ENCODE measurements at places on chromosomes 2 and 18. TPM values are rescaled to one million over a fixed set of nuclear protein-coding genes. Genes with fewer than 3 reads are reported as not detected.

Gene TLX2
- 0.19 TPM for total RNA-seq

Gene SMAD7
- total RNA-seq, result 33.0 TPM

Gene CCBE1
- total RNA-seq, result 207 TPM

Gene UPP2
- not detected for total RNA-seq

Gene ALPP
- total RNA-seq, result not detected

DNA sequence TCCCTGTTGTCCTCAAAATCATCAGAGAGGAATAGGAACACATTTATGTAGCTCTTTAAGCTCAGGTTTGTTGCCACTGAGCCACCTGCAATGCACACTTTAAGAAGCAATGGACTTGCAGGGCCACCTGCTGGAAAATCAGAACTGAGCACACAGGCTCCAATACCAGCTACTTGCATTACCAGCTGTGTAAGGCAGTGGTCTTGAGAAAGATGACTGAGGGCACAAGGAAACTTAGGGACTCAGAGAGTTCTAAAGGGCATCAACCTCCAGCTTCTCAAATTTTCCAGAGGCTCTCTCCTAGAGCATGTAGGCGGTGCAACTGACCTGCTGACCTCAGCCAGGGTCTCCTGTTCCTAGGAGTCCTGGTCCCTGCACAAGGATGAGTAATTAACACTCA is 2.5 kb upstream of the CNDP2 start:
- no peaks in the 10 kb centered on the region for H3K36me3 ChIP-seq
- H3K27ac ChIP-seq, result no peak overlapping the region
- DNase-seq, result peak; percentile 47
- no peak overlapping the region for H3K4me3 ChIP-seq
- H3K27me3 ChIP-seq, result peaks cover 23% of the 10 kb centered on the region

DNA sequence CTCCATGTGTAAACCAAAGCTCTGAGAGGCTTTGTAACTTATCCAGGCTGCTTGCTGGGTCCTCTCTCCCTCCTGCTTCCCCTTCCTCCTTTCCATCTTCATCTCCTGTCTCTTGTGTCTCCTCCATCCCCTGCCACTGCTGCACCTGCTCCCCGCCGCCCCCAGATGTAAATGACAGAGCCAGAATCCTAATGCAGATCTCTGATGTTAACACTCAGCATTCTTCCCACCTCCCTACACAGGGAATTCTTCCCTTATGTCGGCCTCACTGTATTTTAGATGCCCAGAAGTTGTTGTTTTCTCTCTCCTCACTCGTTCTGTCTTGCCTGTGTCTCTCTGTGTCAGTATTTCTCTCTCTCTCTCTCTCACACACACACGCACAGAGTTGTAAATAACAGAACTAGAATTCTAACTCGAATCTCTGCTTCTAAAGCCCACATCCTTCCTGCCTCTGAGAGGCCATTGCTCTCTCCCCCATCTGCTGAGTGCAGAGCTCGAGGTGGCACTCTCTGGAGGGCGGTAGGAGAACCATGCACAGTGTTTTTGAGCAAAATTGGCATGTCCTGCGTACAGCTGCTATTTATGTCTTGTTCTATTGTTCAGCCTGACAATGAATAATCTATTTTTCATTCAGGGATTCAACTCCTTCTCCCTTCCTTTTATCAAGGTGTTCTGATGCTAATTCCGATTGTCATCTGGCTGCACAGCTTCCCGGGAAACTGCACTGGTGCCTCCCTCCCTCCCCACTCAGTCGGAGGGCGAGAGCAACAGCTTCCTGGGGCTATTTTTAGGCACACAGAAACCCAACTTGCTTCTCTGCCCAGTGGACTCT is 219.9 kb downstream of the SH3RF3 start:
- no peak for DNase-seq
- peaks cover 23% of the 10 kb centered on the region for H3K4me1 ChIP-seq

GRCh38 chr2:69012310-69013141 is 453 bp upstream of the ANTXR1 start:
- H3K4me3 ChIP-seq, result peak overlapping the region; percentile 98
- peak overlapping the region; percentile 68 for H3K27ac ChIP-seq
- peaks cover 6% of the 10 kb centered on the region for H3K36me3 ChIP-seq
- H3K4me1 ChIP-seq, result peaks cover 64% of the 10 kb centered on the region

DNA sequence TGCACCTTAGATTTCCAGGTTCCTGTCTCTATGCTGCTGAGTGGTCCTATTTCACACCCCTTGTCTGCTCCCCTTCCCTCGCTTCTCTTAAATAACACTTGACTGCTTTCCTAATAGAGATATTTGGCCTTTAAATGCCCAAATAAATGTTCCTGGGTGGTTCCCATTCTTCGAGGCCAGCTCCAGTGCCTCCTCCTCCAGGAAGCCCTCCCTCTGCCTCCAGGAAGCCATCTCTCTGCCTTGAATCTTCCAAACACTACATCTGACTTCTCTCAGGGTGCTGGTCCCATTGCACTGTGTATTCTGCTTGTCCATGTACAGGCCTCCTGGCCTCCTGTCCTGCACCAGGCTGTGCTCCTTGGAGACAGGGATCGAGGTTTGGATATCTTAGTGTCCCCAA is 14.2 kb downstream of the EHD3 start:
- DNase-seq, result no peak
- peaks cover 35% of the 10 kb centered on the region for H3K36me3 ChIP-seq
- H3K4me3 ChIP-seq, result no peak overlapping the region
- H3K27ac ChIP-seq, result no peak overlapping the region
- peaks cover 2% of the 10 kb centered on the region for H3K27me3 ChIP-seq

DNA sequence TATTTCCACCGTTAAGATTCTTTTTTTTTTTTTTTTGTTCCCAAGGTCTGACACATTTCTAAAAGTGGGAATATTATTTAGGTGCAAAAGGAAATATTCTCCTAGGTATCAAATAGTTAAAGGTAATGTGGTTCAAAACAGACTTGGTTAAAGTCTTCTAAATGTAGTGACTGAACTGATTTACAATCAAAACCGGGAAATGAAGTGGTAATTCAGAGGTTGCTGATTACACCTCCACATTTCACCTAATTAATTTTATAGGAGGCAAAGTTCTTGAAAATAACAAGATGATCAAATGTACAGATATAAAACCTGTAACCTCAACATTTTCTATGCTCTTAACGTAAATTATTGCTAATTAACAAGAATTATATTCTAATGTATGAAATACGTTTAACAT is 5.1 kb downstream of the BCL11A start:
- peaks cover 17% of the 10 kb centered on the region for H3K4me1 ChIP-seq
- no peaks in the 10 kb centered on the region for H3K36me3 ChIP-seq
- H3K4me3 ChIP-seq, result no peak overlapping the region
- no peak overlapping the region for H3K27ac ChIP-seq
- no peak for DNase-seq
- H3K27me3 ChIP-seq, result peaks cover 27% of the 10 kb centered on the region

- H3K4me1 ChIP-seq, result peaks cover 36% of the 10 kb centered on the region
- peaks cover under 1% of the 10 kb centered on the region for H3K36me3 ChIP-seq
- no peak overlapping the region for H3K27ac ChIP-seq
- no peaks in the 10 kb centered on the region for H3K27me3 ChIP-seq
Measured at GRCh38 chr2:46569766-46570165, 90.4 kb downstream of the TMEM247 start.

DNA sequence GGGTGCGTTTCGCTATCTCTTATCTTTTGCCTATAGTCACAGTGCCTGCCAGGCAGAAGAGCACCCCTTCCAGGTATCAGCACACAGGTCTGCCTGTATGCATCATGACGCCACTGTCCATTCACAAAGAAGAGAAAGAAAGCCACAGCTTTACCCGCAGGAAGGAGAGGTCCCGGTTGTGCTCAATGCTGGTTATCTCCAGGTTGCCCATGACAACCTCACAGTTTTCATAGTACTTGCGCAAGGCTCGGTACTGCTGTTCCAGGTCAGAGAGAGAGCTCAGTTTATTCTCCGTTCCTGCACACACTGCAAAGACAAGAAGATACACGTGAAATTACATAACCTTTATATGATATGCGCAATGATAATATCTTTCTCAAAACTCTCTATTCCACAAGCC is 414.0 kb downstream of the ERBB4 start:
- H3K4me3 ChIP-seq, result 0 out of 2 replicates have a peak overlapping the region, but pooled peaks have one; percentile 6
- no peak overlapping the region for H3K27ac ChIP-seq
- no peaks in the 10 kb centered on the region for H3K36me3 ChIP-seq
- H3K4me1 ChIP-seq, result no peaks in the 10 kb centered on the region
- no peak for DNase-seq
- no peaks in the 10 kb centered on the region for H3K27me3 ChIP-seq
